ENCODE measurements at places on chromosomes 2 and 18.

GRCh38 chr2:148501545-148501944 lies 143.0 kb upstream of the EPC2 start:
- DNase-seq = no peak

DNA sequence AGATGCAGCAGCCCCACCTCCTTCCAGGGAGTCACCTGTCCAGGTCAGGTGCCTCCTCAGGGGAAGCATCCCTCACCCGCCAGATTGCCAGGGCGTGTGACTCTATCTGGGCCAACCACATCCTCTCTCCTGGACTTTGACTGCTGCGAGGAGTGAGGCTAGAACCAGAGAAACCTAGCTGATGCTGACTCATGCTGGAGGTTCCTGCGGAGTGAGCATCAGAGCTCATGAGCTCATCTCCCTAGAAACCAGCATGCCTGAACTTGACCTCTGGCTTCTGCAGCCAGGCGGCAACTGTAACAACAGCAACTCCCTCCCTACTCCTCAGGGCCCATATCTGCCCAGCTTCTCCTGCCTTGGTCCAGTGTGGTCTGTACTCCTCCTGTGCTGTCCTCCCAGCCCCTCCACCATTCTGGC lies 28.3 kb upstream of the NT5DC4 start:
- DNase-seq = peak; percentile 31

DNA sequence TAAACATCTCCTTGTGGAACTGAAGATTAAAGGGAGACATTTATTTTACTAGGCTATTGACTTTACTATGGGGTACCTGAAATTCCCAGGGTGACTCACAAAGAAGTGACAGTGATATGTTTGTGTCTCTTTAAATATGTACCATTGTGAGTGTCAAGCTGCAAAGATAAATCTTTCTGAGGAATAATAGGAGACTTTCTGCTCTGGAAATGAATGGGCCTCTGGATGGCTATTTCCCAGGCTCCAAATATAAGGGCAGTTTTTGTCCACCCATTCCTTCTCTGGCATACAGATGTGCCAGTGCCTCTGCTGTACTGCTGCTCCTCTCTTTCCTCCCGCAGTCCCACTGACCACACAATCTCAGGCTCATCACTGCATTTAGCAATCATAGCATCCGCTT lies 586.4 kb upstream of the CNTNAP5 start:
- no peak for DNase-seq

DNA sequence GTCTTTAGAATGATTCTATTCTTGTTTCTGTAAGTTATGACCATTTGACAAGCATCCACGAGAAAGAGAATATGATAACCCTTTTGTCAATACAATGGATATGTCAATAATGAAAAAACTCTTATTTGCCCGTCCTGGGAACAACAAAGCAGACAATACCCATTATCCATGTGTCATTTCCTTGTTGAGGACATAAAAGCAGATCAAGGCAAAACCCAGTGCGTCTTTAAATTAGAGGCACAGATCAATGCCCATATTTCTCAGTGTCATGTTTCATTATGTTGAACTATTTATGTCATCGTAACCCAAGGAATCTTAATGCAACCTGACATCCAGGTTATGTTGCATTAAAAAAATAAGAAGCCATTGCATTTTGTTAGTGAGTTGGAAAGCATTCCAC lies 365.0 kb upstream of the CELF4 start:
- no peak for DNase-seq

DNA sequence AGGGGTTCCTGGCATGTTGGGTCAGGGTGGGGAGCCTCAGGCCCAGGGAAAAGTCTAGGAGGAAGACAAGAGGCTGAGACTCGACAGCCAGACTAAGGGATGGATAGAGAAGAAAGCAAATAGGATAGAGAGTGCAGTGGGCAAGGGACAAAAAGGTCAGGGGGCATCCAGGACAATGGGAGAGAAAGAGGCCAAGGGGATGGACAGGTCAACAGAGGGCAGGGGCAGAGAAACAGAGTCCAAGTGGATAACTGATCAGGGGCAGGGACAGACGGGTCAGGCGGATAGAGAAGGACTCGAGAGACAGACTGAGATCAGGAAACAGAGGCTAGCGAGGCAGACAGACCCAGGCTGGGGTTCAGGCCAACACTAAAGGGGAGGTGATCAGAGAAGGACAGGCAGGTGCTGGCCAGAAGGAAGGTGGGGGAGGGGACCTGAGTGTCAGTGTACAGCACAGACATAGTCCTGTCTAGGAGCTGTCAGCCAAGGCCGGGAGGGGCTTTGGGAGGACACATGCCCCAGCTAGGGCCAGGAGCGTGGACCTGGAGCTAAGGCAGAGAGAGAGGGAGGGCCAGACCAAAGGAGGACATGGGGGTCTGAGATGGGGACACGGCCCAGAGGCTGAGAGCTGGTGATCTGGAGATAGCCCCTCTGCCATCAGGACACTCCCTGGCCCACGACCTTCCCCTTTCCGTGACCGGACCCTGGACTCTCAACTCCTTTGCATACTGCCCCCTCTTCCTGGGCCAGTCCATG lies 12.2 kb downstream of the ASIC4 start:
- no peak for DNase-seq

DNA sequence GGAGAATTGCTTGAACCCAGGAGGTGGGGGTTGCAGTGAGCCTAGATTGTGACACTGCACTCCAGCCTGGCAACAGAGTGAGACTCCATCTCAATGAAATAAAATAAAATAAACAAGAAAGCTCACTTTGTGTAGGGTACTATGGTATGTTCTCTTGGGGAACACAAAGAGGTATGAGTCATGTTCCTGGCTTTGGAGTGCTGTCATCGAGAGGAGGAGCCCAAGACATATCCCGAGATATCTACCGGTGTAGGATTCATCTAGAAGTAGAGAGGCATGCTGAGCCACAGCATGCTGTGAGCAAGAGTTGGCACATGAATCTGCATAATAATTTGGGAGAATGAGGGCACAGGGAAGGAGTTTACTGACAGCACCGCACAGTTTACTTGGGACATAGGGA lies 244.9 kb upstream of the EPHA4 start:
- no peak for DNase-seq

- DNase-seq = no peak
Measured at GRCh38 chr2:27080140-27080469, 1.7 kb downstream of the EMILIN1 start.

GRCh38 chr2:118050386-118050785 lies 36.5 kb upstream of the CCDC93 start:
- no peak for DNase-seq

DNA sequence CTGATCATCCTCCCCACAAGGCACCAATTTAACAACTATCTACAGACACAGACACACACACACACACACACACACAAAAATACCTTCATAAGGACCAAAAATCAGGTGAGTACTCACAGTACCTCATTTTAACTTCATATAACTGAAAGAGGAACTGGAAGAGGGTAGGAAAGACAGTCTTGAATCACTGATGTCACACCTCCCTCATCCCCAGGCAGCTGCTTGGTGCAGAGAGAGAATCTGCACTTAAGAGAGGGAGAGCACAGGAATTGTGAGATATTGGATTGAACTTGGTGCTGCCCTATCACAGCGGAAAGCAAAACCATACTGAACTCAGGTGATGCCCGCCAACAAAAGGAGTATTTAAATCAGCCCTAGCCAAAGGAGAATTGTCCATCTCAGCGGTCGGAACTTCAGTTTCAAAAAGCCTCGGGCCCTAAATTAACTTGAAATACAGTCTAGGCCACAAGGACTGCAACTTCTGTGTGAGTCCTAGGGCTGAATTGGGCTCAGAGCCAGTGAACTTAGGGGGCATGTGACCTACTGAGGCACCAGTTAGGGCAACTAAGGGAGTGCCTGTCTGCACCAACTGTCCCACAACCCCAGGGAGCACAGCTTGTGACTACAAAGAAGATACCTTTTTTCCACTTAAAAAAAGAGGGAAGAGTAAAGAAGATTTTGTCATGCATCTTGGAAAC lies 211.1 kb downstream of the LRATD1 start:
- no peak for DNase-seq

- DNase-seq = no peak
Measured at GRCh38 chr2:1739322-1739957, 4.9 kb downstream of the PXDN start.

GRCh38 chr18:10743766-10744165 lies 217.9 kb downstream of the NAPG start:
- DNase-seq = no peak

- DNase-seq = no peak
Measured at GRCh38 chr2:42693688-42694479, 70.1 kb downstream of the OXER1 start.

GRCh38 chr2:5041501-5041900 lies 650.7 kb upstream of the SOX11 start:
- DNase-seq = no peak

GRCh38 chr2:10535703-10536102 lies 87.6 kb upstream of the ODC1 start:
- DNase-seq = no peak

DNA sequence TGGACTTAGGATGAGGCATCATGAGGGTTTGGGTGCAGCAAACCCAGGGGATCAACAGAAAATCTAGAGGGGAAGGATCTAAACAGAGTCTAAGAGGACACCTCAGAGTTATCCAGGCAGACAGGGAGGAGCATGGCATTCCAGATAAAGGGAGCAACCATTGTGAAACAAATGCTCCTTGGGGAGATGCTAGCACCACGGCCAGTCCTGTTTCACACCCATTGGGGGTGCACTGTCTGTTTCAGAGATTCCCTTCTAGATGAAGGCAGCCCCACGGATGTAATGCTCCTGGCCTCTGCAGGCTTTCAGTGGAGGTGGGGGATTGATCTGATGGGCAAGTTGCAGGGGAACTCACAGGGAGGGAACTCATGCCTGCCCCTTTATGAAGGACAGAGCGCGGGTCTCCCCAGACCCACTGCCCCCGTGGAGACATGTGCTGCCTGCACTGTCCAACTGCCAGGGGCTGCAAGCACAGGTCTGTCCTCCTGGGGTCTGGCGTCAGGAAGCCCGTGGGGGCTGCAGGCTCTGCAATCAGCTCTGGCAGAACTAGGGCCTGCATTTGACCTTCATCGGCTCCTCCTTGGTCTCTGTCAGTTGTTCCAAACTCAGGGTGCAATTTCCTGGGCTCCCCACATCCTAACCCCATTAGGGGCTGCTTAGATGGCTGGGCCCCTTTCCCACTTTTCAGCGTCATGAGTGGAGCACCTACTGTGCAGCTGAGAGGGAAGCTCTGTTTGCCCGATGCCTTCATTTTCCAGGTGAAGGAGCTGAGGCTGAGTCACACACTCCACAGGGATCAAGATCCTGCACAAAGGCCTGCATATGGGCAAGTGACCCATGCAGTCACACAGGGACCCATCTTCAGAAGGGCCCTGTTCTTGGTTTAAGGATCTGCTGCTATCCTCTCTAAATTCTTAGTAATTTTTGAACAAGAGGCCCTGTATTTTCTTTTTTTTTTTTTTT lies 163.4 kb downstream of the ARL4C start:
- DNase-seq = no peak

GRCh38 chr2:73830871-73831401 lies 2.2 kb downstream of the STAMBP start:
- DNase-seq = no peak

DNA sequence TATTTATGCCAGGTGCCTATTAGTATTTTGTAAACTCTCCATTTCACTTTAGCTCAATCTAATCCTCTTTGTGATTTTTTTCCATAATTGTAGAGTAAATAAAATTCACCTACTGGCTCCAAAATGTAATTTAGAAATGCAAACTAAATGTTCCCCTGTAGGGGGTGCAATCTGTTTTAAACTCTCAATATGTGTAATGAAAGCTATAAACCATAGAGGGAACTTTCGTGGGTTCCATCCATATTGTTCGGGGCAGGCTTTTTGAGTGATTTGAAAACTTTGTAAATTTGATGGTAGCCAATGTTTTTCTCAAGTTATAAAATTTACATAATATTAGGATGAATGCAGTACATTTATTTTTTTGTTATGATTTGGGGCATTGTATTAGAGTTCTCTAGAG lies 49.4 kb downstream of the TSPYL6 start:
- no peak for DNase-seq

- DNase-seq = no peak
Measured at GRCh38 chr2:128316777-128317180, 1.9 kb downstream of the HS6ST1 start.

DNA sequence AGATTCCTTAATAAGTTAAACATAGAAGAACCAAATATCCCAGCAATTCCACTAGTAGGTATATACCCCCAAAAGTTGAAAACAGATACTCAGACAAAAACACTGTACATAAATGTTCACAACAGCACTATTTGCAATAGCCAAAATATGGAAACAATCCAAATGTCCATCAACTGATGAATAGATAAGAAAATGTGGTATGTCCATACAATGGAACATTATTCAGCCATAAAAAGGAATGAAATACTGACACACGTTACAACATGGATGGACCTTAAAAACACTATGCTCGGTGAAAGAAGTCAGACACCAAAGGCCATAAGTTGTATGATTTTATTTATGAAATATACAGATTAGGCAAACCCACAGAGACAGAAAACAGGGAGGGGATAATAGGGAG lies 12.5 kb downstream of the TMEM178A start:
- DNase-seq = no peak

- no peak for DNase-seq
Measured at GRCh38 chr18:36761186-36761698, 67.6 kb downstream of the TPGS2 start.

DNA sequence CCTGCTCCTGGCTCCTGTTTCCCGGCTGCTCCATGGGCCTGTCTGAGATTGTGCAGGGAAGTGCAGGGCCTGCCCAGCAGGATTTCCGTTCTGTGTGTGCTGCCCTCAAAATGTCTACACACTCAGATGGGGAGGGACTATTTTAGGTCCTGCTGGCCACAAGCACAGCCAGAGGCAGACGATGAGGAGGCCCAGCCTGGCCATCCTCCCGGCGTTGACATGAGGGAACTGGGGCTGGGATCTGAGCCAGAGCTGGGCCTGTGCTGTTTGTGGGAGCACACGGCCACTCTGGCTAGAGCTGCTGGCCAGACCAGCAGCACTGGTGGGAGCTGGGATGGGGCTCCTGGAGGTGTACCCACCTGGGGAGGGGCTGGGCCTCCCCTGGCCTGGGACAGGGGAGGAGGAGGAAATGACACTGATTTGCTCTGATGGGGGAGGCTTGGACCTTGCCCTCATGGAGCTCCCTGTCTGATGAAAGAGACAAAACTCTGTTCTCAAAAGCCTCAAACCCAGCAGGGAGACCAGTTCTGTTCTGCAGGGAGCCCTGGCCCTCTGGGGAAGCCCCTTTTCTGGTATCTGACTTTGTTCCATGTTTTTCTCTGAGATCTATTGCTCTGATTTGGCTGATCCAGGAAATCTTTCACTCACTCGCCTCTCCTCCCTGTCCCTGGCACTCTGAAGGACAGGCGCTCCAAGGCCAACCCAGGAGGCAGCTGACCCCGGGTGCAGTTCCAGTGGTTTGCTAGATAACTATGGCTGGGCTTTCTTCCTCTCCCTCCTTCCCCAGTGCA lies 161.8 kb downstream of the DYSF start:
- DNase-seq = no peak

Measured in stimulated activated CD8-positive, alpha-beta memory T cell treated with anti-CD3 and anti-CD28 coated beads, Interleukin-4, amount 100 ng/mL, for 24 hours (primary cell).